ENCODE measurements at places on chromosomes 5 and 9.

GRCh38 chr9:97918611-97919010 is 3.7 kb downstream of the TRMO start:
- DNase-seq, result no peak

GRCh38 chr5:14313986-14314690 is 171.0 kb downstream of the TRIO start:
- no peak for DNase-seq

GRCh38 chr5:86688406-86688805 is 70.7 kb downstream of the COX7C start:
- no peak for DNase-seq

GRCh38 chr5:59543821-59544442 is 349.6 kb downstream of the PDE4D start:
- DNase-seq, result no peak

DNA sequence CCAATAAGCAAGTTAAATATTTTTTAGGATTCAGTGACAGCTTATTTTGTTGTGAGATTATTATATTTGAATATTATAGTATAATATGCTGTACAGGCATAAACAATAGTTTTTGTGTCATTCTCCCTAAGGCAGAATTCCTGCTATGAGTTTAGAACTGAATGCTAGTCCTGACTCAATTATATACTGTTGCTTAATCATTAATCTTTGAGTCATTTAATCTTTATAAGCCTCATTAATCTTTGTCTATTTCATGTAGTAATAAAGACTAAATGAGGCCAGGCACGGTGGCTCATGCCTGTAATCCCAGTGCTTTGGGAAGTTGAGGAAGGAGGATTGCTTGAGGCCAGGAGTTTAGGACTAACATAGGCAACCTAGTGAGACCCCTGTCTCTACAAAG is 3.6 kb upstream of the DCP2 start:
- no peak for DNase-seq

DNA sequence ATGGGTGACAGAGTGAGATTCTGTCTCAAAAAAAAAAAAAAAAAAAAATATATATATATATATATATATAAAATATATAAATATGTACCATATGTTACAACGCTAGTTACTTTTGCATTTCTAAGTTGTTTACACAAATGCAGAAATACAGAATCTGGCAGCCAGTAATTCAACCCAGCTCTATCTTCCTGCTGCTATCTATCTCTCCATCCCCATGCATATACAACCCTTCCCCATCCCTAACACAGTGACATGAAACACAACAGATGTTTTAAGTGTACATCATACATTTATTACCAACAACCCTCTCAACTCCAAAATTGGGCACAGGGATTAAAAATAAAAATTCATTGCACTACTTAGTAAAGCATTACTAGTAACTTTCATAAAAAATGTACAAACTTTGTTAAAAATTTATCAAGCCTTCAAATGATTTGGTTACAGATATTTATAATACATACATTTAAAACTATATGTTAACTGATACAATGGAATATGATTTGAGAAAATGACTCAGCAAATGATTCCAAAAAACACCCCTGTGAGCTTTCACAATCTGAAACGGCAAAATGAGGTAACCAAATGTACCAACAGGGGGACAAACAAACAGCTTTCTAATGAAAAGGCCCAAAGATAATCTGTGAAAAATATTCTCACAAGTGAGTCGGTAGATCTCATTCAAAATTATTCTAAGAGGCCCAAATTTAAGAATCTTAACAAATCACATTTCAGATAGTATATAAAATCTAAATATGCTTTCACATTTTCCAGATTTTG is 63.8 kb downstream of the RNF38 start:
- no peak for DNase-seq

DNA sequence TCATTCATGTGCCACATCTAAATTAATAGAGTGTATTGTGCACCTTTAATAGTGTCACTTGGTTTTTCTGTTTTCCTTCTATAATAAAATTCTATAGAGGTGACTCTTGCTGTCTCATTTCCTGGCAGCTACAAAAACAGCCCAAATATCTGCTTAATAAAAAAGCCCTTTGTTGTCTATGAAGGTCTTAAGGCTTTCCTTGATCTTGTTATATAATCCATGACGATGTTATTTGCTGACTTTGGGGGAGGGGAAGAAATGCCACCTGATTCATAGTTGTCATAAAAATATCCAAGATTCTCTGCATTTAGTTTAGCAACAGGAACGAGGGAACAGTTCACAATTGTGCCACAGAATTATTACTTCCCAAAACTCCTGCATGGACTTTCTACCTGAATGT is 31.3 kb downstream of the CPEB4 start:
- DNase-seq, result no peak

- DNase-seq, result no peak
Observed at GRCh38 chr9:131982102-131982501, 97.6 kb downstream of the MED27 start.

DNA sequence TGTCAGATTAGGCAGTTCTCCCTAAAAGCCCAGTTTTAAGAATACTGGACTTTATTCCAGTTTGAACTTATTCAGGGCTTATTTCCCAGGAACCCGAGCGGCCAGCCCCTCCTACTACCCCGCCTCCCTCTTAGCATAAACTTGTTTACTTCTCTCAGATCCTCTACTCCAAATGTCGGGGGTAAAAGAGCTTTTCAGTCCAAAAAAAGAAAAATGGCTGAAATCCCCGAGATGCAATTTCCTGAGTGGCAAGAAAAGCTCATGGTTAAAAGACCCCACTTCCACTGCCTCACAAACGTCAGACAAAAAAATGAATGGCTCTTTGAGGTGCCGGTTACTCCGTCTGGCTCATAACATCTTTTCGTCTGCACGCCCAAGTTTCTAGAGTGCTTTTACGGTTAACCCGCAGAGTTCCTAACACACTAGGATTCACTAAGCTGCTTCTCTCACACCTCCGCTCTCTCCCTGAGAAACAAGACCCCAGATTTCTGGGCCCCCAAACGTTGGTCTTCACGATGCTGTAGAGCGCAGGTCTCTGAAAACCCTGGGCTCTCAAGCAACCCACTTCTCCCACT is 402 bp downstream of the BRD8 start:
- DNase-seq, result peak; percentile 66

DNA sequence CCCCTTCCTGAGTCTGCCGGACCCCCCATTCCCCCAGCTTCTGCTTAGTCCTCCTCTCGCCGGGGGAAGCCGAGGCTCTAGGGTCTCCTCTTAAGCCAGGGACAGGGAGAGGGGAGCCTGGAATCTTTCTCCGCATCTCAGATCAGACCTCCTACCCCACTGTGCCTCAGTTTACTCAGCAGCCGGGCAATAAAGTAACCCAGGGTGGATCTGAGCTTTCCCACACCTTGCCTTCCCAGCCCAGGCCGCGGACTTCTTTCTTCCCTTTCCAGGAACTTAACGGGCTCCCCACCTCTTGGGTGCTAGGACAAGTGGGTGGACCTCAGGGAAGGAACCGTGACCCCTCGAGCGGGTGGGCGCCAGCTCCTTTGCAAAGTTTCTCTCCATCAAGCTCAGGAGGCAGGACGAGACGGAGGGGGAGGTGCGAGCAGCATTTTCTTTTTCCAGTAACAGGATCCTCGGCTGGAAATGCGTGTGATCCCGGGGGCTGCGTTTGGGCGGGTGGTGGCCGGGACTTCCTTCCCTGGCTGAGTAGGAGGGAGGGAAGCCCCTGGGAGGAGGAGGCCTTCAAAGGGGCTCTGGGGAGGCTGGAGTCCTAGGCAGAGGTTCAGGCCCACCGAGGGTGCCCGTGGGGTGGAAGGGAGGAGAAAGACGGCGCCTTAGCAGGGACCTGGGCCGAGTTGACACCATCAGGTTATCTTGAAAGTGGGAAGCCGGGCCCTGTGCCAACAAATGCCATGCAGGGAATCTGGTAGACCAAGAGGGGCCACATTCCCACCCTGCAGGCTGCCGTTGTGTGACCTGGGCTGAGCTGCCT is 795 bp downstream of the DAB2IP start:
- DNase-seq, result no peak

GRCh38 chr9:133844881-133845410 is 106.8 kb upstream of the SARDH start:
- no peak for DNase-seq

GRCh38 chr5:82417776-82418607 is 139.8 kb upstream of the RPS23 start:
- DNase-seq, result no peak

DNA sequence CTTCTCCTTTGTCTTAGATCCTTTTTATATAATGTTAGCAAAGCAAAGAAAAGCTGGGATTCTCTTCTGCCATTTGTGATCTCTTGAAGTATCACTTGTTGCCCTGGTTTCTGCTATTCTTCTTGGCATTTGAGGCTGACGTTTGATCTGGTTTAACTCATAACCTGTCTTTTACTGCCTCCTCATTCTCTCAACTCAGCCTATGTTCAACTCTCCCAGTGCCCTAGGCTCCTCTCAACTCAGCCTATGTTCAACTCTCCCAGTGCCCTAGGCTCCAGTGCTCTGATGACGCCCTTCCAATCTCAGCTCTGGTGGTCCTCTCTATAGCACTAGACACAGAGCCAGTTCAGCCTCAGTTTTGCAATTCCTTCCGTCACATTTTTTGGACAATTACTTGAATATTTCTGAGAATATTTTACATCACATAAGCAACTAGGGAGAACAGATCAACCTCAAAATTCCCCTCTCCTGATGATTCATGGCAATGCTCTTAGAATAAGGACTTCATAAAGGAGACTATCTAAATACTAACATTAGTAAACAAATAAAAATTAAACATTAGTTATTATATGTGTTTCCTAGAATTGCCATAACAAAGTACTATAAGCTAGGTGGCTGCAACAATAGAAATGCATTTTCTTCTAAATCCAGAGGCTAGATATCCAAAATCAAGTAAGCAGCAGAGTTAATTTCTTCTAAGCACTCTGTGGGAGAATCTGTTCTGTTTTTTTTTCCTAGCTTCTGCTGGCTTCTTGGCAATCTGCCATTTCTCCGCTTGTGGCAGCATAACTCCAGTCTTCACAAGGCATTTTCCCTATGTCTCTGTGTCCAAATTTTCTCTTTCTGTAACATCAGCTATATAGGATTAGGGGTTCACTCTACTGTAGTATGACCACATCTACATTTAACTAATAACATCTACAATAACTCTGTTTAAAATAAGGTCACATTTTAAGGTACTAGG is 662.1 kb upstream of the FTMT start:
- DNase-seq, result no peak

GRCh38 chr5:181246276-181247049 is 2.8 kb upstream of the RACK1 start:
- peak; percentile 72 for DNase-seq

DNA sequence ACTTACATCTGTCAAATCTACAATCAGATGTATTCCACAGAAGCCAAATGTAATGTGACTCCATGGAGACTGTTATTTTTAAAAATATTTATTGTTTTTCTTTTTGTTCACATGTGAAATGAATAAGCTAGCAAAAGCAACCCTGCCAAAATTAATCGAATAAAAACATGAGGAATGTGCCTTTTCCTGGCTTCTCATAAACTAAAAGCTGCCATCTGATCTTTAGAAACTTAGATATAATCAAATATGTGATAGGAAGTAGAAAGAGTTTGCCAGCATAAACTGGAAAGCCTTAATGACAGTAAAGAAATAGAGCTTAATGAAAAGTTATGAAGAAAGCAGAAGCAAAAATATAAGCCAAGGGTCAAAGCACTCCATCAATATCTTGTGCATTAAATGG is 1724.7 kb upstream of the WWC1 start:
- DNase-seq, result no peak

- DNase-seq, result peak; percentile 55
Observed at GRCh38 chr9:87878989-87879511, 3.6 kb upstream of the SPATA31E1 start.

GRCh38 chr5:77180167-77181081 is 30.1 kb upstream of the PDE8B start:
- DNase-seq, result no peak

- no peak for DNase-seq
Observed at GRCh38 chr9:110952540-110952859, 85.8 kb downstream of the LPAR1 start.

- DNase-seq, result no peak
Observed at GRCh38 chr5:115850744-115851416, 9.1 kb downstream of the AP3S1 start.

- DNase-seq, result no peak
Observed at GRCh38 chr9:75974016-75974766, 83.7 kb downstream of the PCSK5 start.

- DNase-seq, result peak; percentile 13
Observed at GRCh38 chr9:93302586-93303257, 118.8 kb downstream of the WNK2 start.

DNA sequence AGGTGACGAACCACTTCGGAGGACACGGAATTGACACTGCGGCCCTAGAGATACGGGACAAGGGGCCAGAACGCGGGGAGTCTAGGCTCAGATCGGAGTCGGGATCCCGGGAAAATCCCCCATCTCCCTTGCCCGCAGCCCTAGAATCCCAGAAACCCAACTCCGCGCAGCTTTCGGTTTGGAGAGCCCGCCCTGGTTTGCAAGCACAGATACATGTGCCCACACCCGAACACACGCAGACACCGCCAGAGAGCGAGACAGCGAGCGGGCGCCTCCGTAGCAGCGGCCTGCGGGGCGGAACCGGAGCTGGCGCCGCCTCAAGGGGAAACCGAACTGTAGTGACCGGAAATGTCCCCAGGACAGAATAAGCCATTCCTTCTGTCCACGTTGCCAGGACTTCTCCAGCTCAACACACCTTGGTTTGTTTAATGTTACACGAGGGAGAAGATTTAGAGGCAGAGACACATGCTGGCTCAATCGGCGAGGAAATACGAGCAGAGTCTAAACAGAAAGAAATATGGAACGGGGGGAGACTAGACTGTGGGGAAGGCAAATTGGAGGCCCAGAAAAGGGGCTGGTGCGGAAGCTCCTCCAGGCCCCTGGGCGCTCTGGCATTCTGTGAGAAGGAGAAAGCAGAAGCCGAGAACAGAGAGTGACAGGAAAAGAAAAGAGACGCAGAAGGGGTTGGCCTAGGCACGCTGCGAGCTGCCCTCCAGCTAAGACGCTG is 2.9 kb upstream of the PAX5 start:
- DNase-seq, result peak; percentile 11

DNA sequence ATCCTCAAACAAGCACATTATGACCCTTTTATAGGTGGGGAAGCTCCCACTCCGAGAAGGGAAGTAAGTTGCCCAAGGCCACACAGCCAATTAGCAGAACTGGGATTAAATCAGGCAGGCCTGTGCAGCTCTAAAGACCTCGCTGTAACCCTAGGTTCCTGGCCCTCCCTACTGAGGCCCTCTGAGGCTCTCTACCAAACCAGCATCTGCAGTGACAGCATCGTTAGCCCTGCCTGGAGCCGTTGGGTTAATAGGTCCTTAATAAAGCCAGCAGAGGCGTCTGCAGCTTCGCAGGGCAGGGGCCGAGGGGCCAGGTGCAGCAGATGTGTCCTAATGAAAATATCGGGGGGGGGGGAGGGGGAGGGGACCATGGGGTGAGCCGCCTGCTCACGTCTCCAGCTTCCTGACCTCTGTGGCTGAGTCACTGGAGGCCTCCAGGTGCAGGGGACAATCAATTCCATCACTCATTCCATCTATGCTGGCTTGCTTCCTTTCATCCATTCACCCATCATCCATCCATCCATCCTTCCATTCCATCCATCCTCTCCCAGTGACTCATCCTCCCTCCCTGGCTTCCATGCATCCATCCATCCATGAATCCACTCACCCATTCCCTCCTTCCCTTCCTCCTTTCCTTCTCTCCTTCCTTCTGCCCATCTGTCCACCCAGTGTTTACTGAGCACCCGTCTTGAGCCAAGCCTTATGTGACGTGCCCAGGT is 203.9 kb downstream of the C9orf50 start:
- DNase-seq, result no peak

GRCh38 chr5:8013948-8014710 is 145.2 kb downstream of the MTRR start:
- DNase-seq, result no peak

- DNase-seq, result no peak
Observed at GRCh38 chr9:3751125-3751758, 225.4 kb upstream of the RFX3 start.

All from hematopoietic multipotent progenitor cell treated with erythropoietin and hydrocortisone succinate and interleukin-3 and kit ligand, for 15 days (in vitro differentiated cells).